ENCODE measurements at places on chromosomes 16 and 17.

DNA sequence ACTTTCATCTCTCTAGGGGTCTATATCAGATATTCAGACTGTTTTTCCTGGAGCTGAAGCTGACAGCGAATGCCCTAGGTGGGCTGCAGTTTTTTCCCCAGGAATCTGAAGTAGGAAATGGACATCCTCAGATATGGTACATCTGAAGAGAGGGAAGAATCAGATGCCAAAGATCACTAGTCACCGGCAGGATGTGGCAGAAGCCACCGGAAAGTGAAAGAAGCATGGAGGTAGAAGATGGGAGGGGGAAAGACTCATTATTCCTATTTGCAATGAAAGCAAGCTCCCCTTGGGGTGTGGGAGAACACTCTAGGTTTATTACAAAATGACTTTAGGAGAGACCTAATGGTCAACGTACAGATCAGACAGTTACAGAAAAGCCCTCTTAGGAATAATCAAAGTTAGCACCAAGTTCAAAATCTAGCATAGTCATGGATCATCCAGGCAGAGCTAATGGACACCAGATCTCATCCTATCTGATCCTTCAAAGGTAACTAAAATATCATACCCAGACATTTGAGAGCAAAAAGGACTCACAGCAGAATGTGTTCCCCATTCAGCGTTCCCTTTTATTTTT is 110.7 kb downstream of the HS3ST3A1 start:
- no peak for DNase-seq

DNA sequence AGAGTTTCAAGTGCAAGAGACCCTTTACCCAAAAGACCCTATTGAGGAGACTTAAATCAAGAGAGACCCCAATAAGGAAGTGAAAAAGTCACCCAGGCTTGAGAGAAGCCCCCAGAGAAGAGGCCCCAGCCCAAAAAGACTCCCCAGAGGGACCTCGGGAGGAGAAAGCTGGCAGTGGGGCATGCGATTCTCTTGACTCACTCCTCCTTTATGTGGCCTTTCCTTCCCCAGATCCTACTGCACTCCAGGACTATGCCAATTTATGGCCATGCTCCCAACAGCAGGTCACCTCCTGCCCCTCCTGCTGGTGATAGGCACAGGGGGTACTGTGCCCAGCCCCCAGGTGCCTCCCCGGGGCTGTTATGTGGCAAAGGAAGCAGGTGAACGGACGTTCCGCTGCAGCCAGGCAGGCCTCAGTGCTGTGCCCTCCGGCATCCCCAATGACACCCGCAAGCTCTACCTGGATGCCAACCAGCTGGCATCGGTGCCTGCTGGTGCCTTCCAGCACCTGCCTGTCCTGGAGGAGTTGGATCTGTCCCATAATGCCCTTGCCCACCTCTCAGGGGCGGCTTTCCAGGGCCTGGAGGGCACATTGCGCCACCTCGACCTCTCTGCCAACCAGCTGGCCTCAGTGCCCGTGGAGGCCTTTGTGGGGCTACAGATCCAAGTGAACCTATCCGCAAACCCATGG is 16.3 kb downstream of the LRRC3C start:
- no peak for DNase-seq

DNA sequence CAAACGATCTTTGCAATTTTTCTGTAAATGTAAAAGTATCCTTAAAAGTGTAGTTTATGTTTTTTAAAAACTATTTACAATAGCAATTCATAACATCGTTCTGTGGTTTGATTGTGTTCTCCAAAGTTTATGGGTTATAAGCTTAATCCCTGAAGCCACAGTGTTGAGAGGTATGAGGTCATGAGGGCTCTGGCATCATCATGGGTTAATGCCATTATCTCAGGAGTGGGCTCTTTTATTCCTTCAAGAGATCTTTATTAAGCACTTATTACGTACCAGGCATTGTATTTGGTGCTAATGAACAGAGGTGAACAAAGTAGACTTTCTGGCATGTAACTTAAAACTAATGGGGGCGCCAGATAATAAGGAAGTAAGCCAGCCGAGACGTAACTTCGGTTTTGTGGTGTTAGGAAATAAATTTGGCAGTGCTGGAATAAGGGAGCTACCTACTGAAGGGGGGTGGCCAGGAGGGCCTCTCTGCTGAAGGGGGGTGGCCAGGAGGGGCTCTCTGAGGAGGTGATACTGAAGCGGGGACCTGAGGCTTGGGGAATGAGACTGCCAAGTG is 158.1 kb downstream of the VPS53 start:
- no peak for DNase-seq

DNA sequence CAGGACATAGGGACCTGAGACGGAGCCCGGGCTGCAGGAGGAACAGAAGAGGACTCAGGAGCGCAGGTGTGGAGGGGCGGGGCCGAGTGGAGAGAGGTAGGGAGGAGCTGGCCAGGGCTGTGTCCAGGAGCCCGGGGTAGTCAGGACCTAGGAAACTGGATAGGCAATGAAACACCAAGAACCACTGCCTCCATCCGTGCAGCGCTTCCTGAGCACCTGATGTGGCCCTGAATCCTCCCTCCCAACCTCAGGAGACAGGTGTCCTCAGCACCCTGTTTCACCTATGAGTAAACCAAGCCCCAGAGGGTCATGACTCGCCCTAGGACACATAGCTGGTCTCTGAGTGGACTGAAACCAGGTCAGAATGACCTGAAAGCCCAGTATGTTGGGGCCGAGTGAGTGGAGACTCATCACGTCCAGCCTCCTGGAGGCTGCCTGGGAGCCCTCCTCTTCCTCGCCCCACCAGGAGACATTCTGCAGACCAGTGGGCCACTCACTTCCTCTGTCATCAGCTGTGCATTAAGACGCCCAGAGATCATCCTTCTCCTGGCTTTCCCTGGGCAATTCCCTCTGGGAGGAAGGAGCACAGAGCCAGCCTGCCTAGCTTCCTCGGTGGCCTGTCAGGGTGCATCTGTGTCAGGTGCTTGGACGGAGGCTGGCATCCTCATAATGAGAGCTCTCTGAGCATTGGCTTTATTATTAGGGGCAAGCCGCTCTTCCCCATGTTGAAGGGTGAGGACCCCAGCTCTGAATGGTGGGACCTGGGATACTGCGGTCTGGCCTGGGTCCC is 72.8 kb downstream of the SCNN1B start:
- no peak for DNase-seq

DNA sequence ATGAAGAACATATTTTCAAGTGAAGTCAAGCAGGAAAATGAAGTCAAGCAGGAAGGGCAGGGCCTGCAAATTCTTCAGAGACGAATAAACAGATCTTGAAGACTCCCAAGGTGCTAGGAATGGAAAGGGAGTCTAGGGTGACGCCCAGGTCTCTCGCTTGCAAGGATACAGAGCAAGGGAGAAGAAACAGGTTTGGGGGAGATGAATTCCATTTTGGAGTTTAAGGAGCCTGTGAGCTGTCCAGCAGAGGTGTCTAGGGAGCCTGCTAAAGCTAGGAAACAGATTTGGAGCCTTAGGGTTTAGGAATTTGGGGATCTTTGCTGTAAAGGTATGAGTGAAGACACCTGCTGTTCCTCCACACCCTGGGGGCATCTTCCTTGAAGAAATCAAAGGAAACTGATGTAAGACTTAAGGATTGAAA is 2.0 kb upstream of the UNKL start:
- no peak for DNase-seq

- DNase-seq = no peak
These were observed 3.3 kb downstream of the MARCHF10 start for GRCh38 chr17:62804822-62805221.

DNA sequence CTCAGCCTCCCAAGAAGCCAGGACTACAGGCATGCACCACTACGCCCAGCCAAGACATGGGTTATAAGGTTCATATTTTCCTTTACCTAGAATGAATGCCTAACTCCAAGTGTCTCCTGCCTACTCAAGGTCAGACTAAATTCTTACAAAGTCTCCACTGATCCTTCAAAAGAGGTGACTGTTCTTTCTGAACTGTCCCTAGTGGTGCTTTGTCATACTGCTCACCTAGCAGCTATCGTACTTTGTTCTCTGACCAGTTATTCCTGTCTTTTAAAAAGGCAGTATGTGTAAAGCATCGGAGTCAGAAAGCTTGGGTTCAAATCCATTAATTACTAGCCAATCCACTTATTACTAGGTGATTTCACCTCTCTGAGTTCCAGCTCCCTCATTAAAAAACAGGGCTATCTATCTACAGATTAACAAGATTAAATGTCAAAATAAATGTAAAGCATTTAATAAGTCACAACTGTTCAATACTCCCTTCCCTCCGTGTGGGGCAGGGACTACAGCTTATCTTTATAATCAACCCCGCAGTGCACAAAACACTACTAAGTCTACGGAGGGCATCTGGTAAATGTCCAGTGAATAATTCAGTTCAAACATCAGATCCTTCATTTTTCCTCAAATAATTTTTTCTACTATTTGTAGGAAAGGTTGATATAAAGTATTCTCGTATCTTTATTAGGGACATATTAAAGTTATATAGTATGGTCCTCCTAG is 20.0 kb upstream of the ITGA2B start:
- DNase-seq = no peak

DNA sequence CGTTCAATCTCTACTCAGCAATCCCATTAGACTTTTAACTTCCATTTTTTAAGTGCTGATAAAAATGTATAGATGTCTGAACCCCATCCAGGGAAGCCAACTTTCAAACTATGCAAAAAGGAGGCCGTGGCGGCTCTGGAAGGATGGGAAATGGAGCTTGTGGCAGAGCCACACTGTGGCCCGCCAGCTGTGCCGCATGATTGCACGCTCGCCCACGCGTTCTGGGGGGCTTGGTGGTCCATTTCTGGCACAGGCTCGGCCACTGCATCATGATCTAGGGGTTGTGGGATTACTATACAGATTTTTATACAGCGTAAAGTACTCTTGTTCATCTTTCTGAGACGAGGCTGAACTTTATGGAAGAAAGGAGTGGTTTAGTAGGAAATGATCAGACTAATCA is 57.6 kb downstream of the FOXL1 start:
- DNase-seq = no peak

DNA sequence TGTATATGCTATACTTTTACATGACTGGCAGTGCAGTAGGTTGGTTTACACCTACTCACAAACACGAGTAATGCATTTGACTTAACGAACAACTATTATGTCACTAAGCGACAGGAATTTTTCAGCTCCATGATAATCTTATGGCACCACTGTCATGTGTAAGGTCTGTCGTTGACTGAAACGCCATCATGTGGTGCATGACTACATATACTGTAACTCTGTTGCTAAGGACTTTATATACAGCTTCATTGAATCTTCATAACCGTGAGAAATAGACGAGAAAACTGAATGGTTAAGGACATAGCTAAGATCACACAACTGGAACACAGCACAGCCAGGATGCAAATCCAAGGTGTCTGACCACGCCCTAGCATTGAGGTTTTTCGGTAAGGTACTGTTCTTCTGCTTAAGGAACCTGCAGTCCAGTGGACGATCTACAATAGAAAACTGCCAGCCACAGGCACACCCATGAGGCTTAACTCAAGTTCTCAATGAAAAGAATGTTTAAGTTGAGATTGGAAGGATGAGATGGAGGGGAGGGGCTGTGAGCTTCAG is 3.3 kb downstream of the CFAP20 start:
- DNase-seq = no peak

- no peak for DNase-seq
These were observed 75.9 kb downstream of the C16orf95 start for GRCh38 chr16:87241137-87241771.

- DNase-seq = no peak
These were observed 29.3 kb downstream of the MAPT start for GRCh38 chr17:45923511-45924268.

- DNase-seq = no peak
These were observed 166.8 kb downstream of the SOX9 start for GRCh38 chr17:72287586-72287985.

GRCh38 chr16:66521951-66522771 is 27.8 kb downstream of the TK2 start:
- peak; percentile 88 for DNase-seq

- no peak for DNase-seq
These were observed 4.3 kb upstream of the ADGRG1 start for GRCh38 chr16:57624044-57624688.

DNA sequence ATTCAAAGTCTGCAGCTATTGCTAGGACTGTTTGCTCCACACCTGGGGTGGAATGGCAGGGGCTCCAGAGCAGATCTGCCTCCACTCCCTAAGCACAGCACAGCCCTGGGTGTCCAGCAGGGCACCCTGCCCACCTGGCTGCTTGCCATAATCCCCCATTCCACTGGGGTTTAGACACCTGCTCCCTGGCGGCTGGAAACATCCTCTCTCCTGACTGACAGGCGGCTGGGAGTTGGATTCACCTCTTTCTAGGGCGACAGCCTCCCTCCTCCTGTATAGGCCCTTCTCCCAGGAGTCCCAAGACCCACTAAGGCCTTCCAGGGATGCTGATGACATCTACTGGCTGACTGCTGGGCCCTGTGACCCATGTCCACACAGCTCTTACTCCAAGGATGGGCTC is 18.0 kb downstream of the HDAC5 start:
- DNase-seq = no peak

- DNase-seq = no peak
These were observed 188.7 kb downstream of the MYO1D start for GRCh38 chr17:32688221-32688620.

DNA sequence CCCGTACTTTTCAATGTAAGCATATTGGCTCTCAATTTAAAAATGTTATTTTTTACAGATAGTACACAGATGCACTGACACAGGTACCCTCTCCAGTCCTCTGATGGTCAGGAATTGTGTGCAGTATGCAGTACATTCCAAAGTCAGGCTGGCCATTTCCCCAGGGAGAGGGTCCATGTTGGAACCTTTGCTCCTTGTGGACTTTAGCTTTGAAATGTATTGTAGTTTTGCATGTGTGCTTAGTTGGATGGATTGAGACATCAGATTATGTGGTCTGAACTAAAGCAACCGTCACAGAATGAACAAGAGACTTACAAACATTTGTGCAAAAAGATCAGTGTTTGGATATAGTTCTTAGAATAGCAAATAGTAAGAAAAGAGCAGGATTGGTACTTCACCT is 381.1 kb downstream of the WWOX start:
- no peak for DNase-seq

DNA sequence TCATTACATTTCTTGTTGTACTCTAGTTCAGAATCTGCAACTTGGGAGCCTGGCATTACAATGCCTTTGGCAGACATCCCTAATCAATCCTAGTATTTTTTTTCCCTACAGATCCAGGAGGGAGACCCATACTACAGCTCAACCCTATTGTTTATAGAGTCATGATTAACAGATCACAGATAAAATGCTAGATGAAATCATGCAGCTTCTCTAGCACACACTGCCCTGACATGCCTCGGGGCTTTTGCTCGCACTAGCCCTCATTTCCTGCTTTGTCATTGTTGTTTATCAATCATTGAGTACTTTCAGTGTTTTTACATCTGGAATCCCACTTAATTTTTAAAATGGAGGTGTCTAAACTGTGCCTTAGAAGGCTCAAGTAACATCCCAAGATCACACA is 412.5 kb downstream of the CA10 start:
- DNase-seq = no peak

DNA sequence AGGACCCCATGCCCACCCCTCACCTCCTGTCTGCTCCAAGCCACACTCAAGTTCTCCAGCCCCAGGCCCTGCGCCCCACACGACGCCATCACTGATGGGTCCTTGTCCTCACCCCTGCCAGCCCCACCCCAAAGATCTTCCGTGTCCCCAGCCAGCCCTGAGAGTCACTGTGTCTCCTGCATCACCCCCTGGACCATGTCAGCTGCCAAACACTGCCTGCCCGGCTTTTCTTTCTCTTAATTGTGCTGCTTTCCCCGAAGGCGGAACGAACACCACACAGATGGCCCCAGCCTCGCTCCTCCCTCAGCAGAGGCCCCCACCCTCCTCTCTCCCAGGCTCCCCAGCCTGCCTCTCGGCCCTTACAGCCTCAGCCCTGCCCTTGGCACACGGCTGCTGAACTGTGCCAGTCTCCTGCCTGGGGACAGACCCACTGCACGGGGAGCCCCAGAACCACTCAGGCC is 4.8 kb upstream of the GAA start:
- DNase-seq = no peak

GRCh38 chr17:63196772-63197335 is 230.8 kb downstream of the TANC2 start:
- DNase-seq = no peak

All from activated gamma-delta T cell treated with Interleukin-2 at 50 U/mL for 16 hours (primary cell).